ENCODE measurements at places on chromosomes 12 and 14.

DNA sequence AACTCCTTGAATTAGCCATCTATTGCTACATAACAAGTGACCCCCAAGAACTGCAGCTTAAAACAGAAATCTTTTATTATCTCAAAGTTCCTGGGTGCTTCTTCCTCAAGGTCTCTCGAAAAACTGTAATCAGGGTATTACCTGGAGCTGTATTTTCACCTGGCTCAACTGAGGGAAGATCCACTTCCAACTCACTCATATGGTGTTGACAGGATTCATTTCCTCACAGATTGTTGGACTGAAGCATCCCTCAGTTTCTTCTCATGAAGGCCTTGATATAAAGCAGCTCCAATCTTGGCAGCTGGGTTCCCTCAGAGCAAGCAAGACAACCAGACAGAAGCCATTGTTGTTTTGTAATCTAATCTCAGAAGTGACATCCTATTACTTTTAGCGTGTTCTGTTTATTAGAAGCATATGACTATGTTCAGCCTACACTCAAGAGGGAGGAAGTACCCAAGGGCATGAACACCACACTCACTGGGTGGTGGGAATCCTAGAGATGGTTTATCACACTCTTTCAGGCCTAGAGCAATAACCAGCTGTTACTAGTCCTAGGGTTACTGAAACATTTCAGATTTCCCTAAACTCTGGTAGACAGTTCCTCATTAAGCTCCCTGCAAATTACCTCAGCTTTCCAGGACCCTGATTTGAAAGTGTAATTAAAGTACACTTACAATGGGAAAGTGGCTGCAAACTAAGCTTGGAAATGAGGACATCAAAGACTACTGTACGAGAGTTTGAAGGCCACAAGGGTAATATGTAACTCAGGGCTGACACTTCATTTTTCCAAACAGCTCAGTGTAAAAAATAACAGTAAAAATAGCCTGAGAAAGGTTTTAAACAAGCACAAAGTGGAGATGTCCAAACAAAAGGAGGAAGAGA, 222.2 kb downstream of the SEC23A start:
- DNase-seq, result no peak

- DNase-seq, result no peak
Measured at GRCh38 chr12:41709463-41710285, 435.0 kb downstream of the GXYLT1 start.

GRCh38 chr14:57897144-57897748, 31.4 kb upstream of the SLC35F4 start:
- no peak for DNase-seq

GRCh38 chr12:29572464-29572863, 75.0 kb upstream of the OVCH1 start:
- no peak for DNase-seq

GRCh38 chr12:56546680-56547079, 25.1 kb downstream of the RBMS2 start:
- no peak for DNase-seq

DNA sequence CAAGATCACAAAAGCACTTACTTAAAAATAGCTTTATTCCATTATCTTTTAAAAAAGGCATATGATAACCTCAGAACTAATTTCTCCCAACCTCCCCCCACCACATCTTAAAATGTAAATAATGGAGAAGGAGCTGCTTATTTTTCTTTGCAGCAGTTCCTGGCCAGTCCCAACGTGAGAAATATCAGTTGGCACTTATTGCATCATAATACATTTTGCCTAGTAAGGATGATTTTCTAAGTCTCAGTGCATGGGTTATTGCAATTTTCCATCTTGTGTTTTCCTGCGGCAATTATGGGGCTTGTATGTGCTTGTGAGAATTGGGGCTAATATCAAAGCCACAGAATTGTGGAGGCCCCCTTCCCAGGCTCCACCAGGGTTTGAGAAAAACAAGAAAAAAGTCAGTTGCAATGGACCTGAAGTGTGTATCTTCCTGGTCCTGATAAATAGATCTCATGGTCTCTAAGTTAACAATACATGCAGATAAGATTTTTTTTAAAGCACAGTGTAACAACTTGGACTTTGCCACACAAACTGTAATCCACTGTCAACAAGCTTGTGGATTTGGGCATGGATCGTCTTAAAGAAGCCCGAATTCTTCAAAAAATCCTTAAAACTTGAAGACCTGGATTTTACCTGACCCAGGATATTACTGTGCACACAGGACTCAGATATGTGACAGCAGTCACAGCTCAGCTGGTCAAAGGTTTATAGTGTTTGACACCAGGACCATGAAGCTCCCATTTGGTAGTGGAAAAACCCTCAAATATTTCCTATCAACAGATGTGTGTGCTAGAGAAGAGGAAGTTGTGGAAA, 2.8 kb upstream of the WSB2 start:
- DNase-seq, result no peak

DNA sequence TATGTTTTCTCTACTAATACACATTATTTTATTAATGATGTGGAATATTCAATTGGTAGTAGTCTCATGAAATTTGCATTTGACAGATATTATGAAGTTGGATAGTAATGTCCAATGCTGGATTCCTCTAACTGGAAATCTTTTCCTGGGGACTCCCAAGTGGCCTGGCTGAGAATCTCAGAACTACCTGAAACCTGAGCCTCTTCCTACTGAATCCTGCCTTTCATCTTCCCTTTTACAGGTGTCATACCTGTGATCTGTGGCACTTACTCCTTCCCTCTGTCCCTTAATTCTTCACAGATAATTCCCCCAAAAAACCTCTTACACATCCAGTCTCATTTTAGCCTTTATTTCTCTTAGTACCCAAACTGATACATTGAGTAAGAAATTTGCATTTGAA, 89.7 kb upstream of the MYF6 start:
- no peak for DNase-seq

- peak; percentile 58 for DNase-seq
Measured at GRCh38 chr12:57983146-57983857, 41.9 kb downstream of the ATP23 start.

- no peak for DNase-seq
Measured at GRCh38 chr14:73783107-73783727, 68.4 kb upstream of the PTGR2 start.

- DNase-seq, result no peak
Measured at GRCh38 chr12:121943926-121944325, 25.5 kb downstream of the CFAP251 start.

DNA sequence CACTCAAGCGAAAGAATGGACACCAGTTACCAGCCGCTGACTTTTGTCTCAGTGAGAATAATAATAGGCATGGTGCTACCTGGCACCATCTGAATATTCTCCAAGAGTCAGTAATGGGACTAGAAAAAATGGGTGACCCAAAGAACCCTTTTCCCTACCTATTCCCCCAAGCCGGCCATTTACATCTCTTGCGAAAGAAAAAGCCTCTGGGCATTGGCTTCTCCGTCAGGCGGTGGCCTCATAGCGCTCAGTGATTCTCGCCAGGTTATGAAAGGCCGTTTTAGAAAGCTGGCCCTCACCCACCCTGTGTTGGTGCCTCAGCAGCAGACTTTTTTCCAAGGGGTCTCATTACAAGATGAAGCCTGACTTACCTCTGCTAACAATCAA, 523 bp upstream of the SLC6A15 start:
- DNase-seq, result no peak

- DNase-seq, result peak; percentile 83
Measured at GRCh38 chr12:6936636-6937480, 6.8 kb upstream of the RNU7-1 start.

DNA sequence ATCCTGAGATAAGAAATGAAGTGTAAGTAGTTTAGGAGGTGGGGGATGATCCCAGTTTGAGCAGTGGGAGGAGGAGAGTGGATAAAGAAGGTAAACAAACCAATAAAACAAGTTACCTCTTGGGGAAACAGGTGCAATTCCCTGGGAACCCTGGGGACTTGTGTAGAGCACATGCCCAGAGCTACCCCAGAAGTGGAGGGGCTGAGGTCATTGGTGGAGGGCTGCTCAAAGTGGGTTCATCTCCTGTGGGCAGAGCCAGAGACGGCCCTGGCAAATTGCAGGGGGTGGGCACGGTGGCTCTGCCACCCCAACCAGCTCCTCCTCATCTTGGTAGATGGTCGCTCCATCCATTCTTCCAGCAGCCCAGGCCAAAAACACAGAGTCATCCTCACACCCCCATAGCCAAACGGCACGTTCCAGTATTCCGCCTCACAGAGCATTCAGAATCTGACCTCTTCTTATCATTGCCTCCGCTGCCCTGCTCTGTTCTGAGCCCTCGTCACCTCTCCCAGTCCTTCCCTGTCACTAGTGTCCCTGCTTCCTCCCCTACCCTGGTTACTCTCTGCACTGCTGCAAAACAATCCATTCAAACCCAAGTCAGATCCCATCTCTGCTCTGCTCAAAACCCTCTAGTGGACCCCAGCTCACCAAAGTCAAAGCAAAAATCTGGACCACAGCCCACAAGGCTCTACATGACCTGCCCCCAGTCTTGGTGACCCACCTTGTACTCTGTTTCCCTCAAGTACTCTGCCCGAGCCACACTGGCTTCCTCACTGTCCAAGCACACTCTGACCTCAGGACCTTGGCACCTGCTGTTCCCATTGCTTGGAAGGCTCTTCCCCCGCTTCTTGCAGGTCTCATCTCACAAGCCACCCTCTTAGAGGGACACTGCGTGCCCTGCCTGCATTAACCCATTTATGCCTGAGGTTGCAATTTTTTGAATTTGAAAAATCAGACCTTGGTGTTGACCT, 5.5 kb downstream of the CYP46A1 start:
- no peak for DNase-seq

GRCh38 chr12:95701275-95701674, 89.3 kb downstream of the NTN4 start:
- DNase-seq, result peak; percentile 8

- DNase-seq, result no peak
Measured at GRCh38 chr12:26274441-26275312, 79.3 kb downstream of the SSPN start.

GRCh38 chr14:69014829-69015259, 35.7 kb upstream of the ACTN1 start:
- no peak for DNase-seq

DNA sequence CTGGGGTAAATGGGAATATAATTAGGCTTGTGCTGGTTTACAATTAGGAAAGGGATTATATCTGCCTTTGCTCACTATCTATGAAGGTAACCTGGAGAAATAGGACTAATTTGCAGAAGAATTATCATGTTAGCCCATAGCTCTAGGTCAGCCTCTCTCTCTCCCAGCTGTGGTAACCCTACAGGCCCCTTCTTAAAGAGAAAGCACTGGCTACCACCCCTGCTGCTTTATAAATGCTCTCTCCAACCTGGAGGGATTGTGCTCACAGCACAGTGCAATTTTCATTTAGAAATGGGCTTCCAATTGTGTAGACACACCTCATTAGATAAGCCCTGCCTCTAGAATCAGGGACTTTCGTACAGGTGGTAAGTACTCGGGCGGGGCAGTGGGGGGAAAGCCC, 22.7 kb upstream of the MGST1 start:
- no peak for DNase-seq

- DNase-seq, result no peak
Measured at GRCh38 chr14:89267163-89267562, 149.9 kb downstream of the FOXN3 start.

DNA sequence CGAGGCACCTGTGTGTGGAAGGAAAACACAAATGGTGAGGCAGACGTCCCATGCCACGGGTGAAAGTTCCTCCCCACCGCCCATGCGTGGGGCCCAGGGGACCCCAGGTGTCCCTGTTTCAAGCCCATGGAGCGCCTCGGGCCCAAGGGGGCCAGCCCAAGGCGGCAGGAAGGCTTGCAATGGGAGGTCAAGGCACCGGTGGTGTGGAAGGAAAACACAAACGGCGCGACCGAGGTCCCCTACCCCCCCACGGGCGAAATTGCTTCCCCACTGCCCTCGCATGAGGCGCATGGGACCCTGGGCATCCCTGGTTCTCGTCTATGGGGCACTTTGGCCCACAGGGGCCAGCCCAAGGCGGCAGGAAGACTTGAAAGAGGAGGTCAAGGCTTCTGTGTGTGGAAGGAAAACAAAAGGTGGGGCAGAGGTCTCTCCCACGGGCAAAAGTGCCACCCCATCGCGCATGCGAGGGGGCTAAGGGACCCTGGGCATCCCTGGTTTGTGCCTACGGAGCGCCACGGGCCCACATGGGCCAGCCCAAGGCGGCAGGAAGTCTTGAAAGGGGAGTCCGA, 379.4 kb downstream of the ALG10 start:
- DNase-seq, result no peak

Measured in NAMALWA (cell line).